ENCODE measurements at places on chromosomes 6 and 20.
A peak's percentile ranks its signal among the peaks of the same experiment; 100 is the strongest.

DNA sequence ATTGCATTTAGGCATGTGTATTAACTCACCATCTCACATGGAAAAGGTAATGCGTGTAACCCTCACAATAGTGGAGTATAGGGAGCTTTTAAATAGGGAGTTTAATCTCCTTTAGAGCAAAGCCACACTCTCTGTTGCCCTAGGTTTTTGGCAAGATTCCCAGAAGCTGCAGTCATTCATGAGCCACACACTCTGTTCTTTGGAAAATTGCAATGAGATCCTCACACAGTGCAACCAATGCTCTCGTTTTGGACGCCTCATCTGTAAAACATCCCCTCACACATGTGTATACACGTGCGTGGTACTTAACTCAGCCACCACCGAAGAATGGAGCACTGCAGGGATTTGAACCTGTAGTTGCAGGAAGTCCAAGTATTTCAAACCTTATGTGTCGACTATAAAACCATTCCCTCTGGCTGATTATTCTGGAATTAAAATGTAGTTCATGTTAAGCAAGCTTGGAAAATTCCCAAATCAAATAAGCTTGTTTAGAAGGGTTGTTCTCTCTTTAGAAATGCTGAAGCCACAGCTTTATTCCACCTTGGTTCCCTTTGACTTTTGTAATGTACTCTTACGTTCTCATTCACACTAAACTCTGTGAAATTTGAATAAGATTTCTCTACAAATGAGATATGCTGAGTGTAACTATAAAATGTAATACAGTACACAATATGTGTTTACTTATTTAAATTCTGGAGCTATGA lies 489.8 kb upstream of the MANEA start:
- peak; percentile 73 for DNase-seq

- DNase-seq, result no peak
These were observed 126.9 kb upstream of the TIAM2 start for GRCh38 chr6:154868143-154868594.

DNA sequence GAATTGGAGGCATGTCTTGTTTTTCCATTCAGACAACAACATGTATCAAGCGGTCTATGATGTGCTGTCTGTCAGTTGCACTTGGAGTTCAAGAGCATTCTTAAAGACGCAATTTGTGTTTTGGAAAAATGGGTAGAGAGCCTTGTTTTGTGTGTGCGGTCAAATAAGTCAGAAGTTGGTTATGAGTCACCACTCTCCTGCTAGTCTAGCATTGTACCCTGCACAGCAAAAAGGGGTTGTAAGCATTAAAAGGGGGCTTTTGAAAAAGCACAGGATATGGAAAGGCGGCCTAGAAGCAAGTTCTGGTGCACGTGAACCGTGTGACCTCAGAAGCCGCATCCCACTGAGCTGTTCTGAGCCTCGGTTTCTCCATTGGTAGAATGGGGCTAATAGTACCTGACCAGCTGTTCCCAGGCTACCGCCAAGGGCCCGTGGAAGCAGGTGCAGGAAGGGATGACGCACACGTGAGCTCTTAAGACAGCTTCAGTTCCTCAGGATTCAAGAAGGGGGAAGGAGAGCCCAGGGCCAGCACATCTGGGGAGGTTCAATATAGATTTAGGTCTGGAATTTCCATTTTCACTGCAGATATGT lies 61.6 kb upstream of the SNX9 start:
- peak; percentile 47 for DNase-seq

DNA sequence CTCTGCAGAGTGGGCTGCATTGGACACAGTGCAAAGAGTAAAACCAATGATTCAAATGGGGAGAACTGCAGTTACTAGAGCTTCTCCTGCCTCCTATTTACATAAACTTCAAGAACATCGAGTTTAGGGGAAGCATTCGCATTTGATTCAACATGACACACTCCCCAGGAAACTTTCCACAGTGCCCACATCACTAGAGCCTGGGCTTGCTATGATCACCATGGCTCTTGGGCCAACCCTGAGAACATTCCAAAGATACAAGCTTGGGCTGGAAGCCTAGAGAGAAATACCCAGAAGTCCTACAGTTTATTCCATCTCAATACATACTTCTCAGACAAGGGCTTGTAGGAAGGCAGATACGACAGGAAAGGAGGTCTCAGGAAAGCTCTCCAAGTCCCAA lies 337.9 kb downstream of the CD83 start:
- DNase-seq, result no peak

- peak; percentile 41 for DNase-seq
These were observed 11.6 kb upstream of the SLC2A12 start for GRCh38 chr6:134063966-134064445.

- no peak for DNase-seq
These were observed 12.1 kb downstream of the TJAP1 start for GRCh38 chr6:43489277-43490072.

DNA sequence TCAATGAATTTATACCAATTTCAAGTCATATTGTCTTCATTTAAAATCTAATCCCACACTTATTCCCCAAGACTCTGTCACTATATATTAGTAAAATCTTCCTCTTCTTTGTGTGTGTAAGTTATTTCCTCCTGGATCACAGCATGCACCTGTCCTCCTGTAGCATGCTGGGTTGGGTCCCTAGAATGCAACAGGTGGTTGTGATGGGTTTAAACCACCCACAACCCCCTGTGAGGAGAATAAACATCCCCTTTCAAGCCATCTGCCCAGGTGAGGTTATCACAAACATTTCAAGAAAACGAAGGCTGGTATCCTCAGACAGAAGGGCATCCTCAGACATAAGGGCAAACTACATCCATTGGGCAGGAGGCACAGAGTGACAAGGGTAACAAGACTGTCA lies 26.4 kb downstream of the DZANK1 start:
- no peak for DNase-seq

DNA sequence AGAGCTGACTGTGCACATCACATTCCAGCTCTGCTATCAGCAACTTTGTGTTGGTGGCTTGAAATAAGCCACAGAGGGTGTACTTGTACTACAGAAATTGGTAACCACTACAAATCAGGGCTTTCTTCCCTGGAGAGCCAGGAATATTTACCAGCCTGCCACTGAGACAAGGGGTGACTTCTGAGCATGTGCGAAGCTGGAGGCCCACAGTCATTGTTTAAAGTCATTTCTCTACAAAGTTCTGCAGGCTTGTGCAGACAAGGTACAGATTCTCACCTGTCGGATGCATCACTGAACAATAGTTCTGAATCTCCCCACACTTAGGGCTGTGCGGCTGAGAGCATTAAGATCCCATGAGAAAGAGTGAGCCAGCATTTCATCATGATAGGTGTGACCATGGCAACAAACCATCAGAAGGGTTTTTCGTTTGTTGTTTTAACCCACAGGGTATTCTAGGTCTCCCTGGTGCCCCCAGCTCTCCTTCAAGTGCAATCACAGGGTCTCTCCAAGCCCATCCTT lies 292.8 kb downstream of the CDC5L start:
- no peak for DNase-seq

DNA sequence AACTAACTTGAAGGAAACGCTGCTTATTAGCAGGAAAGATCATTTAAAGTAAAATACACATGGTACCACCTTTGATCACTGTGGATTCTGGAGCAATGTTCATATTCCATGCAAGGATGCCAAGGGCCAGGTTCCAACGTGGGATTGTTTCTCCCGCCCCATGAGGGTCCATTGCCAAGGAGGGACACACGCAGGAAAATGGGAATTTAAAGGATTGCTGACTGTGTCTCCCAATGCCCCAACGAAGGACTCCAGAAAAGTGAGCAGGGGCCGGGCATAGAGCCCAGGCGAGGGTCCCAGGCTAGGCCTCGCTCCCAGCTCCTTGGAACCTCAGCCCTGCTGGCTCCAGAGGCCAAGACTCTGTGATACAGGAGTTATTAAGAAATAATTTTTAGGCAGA lies 111.2 kb downstream of the DACT2 start:
- DNase-seq, result no peak

GRCh38 chr6:102732898-102733297 lies 1339.4 kb downstream of the GRIK2 start:
- DNase-seq, result no peak

GRCh38 chr6:168183613-168183970 lies 104.6 kb upstream of the FRMD1 start:
- DNase-seq, result no peak

DNA sequence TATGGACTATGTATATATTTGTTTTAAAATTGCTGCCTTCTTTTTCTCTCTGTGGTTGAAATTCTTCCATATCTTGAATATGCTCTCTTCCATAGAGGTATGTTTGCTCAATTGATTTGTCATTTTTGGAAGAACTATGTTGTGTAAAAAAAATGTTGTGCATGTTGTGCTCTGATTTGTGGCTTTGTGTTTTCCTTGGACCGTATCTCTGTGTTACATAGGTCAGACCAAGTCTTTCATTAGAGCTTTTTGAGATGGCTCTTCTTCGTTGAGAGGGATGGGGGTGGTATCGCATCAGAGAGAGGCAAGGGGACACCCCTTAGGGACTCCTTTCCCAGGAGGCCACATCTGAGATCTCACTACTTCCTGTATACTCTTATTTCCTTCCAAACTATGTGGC lies 43.8 kb downstream of the TMEM244 start:
- no peak for DNase-seq

GRCh38 chr20:15333170-15333569 lies 995.8 kb upstream of the FLRT3 start:
- no peak for DNase-seq

DNA sequence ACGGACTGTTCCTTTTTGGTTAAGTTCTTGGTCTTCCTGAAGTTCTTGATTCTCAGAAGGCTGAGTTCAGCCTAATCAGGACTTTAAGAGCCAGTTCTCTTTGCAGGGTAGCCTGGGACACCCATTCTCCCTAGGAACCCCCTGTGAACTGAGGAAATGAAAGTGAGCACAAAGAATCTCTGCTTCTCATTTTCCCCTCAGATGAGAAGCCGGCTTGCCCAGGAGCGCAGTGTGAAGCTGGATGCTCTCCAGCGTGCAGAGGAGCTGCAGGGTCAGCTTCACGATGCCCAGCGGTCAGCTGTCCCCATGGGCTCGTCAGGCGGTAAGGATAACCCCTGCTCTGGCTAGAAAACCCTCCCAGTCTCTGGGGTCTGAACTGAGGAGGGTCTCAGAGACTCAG lies 34.0 kb downstream of the CD164 start:
- no peak for DNase-seq

- no peak for DNase-seq
These were observed 171.6 kb downstream of the PLCB1 start for GRCh38 chr20:8303651-8304050.

DNA sequence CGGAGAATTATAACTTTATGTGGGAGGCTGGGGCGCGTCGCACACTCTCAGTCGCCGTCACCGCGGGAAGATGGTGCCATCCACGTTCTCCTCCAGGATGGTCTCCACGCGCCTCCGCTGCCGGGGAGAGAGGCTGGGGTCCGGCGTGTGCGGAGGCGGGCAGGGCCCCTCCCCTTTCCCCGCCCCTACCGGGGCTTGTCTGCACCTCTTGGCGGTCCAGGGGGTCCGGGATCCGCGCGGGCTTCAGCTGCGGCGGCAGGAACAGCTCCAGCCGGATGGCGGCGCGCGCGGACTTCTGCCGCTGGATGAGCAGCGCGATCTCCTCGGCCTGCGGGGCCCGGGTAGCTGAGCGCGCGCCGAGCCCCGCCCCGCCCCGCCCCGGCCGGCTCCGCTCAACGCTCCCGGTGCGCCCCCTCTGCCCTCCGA lies 807 bp downstream of the LKAAEAR1 start:
- no peak for DNase-seq

GRCh38 chr6:54286141-54286540 lies 22.1 kb upstream of the TINAG start:
- DNase-seq, result no peak

DNA sequence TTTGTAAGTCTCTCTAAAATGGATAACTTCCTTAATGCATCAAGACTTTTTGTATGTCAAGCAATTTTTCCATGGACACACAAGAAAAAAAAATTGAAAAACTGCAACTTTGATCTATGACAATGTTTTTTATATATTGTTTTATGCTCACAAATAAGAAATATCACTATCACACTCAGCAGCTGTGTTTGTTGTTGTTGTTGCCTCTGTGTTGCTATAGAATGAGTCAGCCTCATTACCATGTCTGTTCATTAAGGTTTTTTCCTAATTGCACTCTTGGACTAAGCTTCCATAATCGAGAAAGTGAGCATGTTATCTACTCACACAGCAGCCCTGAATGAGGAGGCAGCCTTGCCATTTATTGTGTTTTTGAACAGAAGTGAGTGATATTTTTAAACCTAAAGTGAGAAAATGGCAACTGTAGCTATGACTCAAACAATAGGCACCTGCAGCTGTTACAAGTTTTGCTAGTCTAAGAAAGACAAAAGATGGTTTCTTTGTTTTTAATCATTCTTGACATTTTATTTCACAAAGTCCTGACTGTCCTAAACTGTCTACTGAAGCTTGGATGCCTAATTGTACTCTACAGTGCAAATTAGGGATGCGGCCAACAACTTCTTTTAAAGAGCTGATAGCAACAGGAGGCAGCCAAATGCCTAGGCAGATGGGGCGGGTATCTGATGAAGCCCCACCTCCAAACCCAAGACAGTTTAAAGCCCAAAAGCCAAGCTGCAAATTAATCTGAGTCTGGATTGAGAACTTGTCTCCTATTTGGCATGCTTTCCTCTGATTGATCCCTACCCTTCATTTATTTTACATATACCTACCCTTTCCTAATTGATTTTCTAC lies 77.9 kb upstream of the DOK5 start:
- no peak for DNase-seq

- no peak for DNase-seq
These were observed 47.5 kb downstream of the TSPYL4 start for GRCh38 chr6:116206231-116206903.

DNA sequence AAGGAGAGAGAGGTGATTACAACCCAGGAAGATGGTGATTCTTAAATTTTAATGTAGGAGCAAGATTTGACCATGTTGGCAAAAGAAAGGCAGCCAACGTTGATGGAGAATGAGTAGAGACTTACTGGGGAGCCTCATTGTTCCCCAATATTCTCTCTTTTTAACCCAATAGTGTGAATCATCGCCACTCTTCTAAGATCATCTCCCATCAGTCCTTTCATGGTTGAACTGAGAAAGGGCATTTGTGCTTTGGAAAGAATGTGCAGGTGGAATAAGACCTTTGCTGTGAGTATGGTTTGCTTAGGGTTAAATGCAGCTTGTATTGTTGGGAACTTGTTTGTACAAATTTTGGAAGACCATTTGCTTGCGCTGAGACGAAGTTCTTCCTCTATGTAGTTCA lies 231.0 kb downstream of the TBXT start:
- no peak for DNase-seq

DNA sequence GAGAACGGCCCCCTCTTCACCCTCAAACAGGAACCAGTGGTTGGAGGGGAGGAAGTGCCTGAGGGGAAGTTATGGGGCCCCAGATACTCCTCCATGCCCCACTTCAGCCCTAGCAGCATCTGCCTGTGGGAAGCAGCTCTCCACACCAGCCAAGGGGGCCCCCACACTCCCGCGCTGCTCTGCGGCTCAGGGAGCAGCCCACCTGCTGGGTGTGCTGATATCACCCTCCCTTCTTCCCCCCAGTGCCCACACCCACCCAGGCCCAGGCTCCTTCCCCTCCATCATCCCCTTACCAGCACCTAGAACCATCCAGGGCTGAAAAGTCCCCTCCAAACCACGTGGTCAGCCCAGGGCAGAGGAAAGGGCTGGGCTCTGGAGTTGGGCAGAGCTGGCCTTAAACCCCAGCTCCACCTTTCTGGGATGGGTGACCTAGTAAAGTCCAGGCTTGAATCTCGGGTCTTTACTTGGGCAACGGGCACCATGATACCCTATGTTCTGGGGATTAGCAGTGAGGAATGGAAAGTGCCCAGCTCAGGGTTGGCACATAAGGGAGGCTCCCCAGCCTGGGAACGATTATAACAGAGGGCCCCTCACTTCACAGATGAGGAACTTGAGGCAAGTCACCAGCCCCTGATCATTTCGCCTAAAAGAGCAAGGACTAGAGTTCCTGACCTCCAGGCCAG lies 663 bp downstream of the LST1 start:
- no peak for DNase-seq
